ENCODE measurements at places on chromosomes 12 and 14. TPM values are rescaled to one million over a fixed set of nuclear protein-coding genes. Genes with fewer than 3 reads are reported as not detected.

Gene SMOC1
- 0.90 TPM for total RNA-seq

Gene PLA2G1B
- not detected for total RNA-seq

Gene RASSF9
- 0.18 TPM for total RNA-seq

Gene EIF2S3B
- 6.8 TPM for total RNA-seq

Gene NCOR2
- 12.9 TPM for total RNA-seq

Gene SPIC
- total RNA-seq, result not detected

Gene CD163
- not detected for total RNA-seq

Gene TAS2R50
- 4.4 TPM for total RNA-seq

Gene MAPKAPK5
- 44.6 TPM for total RNA-seq

Gene LMNTD1
- total RNA-seq, result 4.3 TPM

Gene LPAR5
- total RNA-seq, result not detected

Gene GPR137C
- 0.72 TPM for total RNA-seq

Gene SERPINA10
- total RNA-seq, result not detected

Gene INHBC
- total RNA-seq, result not detected

Gene NTS
- not detected for total RNA-seq

Gene SUSD6
- 2.3 TPM for total RNA-seq

Gene LRRC10
- total RNA-seq, result not detected

Gene ADAMTS20
- total RNA-seq, result not detected

Gene RERGL
- total RNA-seq, result not detected

Gene KRT72
- not detected for total RNA-seq

Gene CLEC4C
- total RNA-seq, result not detected

Gene NRIP2
- 0.18 TPM for total RNA-seq

Gene ARHGEF25
- total RNA-seq, result 6.3 TPM

Gene TCL1B
- not detected for total RNA-seq

Gene TDRD9
- total RNA-seq, result 0.18 TPM

Gene TMEM63C
- total RNA-seq, result under 0.01 TPM

Gene ASIC1
- total RNA-seq, result 1.6 TPM

Gene CLEC12A
- not detected for total RNA-seq

Gene TEX52
- total RNA-seq, result not detected

Gene ADAM20
- 0.18 TPM for total RNA-seq

Gene GAS2L3
- total RNA-seq, result 15.6 TPM

Gene CCDC197
- not detected for total RNA-seq

Gene CCDC38
- total RNA-seq, result not detected

Gene BIN2
- not detected for total RNA-seq

Gene MYH6
- total RNA-seq, result not detected

Gene CLEC2B
- 0.56 TPM for total RNA-seq

Gene TMEM229B
- not detected for total RNA-seq

All from IMR-90 (cell line).